ENCODE measurements at places on chromosomes 2 and 18.

- no peak for DNase-seq
Measured at GRCh38 chr18:32891130-32891529, 118.3 kb upstream of the KLHL14 start.

DNA sequence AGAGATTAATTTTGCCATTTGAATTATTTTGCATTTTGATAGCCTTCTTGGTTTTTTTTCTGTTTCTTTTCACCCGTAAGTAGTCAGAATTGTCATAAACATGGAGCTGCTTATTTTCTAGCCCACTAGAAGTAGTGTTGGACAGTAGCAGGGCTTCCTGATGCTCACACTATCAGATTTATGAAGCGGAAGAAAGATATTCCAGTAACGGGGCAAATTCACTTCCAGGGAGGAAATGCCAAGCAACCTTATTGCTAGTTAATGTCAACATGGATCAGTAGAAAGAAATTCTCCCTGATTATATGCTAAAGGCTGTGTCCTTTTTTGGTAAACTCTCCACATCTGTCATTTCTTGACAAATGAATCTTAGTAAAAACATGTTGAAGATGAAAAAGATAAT lies 19.2 kb upstream of the ADAM23 start:
- DNase-seq = no peak

GRCh38 chr18:65235966-65236624 lies 514.7 kb upstream of the CDH7 start:
- DNase-seq = no peak

DNA sequence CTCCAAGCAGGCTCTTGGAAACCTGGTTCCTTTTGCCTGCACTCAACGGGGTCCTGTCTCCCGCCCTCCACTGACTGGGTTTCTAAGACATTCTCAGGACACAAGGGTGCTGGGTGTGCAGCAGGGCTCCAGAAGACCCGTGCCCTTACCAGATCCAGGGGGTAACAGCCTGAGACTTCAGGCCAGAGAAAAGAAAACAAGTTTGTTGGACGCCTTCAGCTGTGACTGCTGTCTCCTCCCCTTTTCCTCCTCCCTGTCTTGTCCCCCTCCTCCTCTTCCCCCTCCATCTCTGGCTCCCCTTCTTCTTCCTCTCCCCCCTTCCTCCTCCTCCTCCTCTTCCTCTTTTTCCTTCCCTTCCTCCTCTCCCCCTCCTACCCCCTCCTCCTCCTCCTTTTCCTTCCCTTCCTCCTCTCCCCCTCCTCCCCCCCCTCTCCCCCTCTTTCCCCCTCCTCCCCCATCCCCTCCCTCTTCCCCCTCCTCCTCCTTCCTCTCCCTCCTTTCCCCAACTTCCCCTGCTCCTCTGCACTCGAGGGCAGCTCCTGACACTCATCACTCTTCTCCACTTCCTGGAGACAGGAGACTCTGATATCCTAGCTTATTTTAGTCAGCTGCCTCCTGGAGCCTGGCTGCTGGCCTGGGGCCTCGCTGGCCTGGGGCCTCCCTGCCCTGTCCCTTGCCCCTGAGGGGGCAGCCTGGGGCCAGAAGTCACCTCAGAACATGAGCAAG lies 12.4 kb downstream of the ADRA2B start:
- DNase-seq = no peak

GRCh38 chr2:64812285-64812684 lies 158.6 kb upstream of the SERTAD2 start:
- DNase-seq = no peak

- DNase-seq = no peak
Measured at GRCh38 chr2:10385501-10385900, 62.6 kb downstream of the ODC1 start.

DNA sequence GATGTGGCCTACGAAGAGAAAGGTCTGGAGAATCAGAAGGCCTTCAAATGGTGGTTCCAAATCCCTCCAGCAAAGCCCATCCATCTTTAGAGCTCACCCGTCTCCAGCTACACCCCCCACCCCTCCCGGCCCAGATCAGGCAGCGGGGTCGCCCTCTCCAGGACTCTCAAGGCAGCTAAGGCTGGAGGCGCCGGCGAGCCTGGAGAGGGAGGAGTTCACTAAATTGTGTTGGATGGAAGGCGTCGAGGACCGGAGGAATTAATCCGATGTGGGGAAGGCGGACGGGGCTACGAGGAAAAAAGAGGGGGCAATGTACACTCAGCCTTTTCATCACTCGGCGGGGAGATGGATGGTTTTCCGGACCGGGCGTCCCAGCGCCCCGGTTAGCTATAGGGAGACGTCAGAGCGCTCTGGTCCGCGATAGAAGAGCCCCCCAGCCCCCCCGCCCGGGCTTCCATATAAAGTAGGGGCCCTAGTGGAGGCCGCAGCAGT lies at the start of gene GRP:
GRP (plus strand) TSS at position 487 of the 492 bp plus-strand sequence. CDS start 108 bp downstream, outside the sequence.
- DNase-seq = no peak

- no peak for DNase-seq
Measured at GRCh38 chr2:65231121-65231520, 3.5 kb downstream of the ACTR2 start.

DNA sequence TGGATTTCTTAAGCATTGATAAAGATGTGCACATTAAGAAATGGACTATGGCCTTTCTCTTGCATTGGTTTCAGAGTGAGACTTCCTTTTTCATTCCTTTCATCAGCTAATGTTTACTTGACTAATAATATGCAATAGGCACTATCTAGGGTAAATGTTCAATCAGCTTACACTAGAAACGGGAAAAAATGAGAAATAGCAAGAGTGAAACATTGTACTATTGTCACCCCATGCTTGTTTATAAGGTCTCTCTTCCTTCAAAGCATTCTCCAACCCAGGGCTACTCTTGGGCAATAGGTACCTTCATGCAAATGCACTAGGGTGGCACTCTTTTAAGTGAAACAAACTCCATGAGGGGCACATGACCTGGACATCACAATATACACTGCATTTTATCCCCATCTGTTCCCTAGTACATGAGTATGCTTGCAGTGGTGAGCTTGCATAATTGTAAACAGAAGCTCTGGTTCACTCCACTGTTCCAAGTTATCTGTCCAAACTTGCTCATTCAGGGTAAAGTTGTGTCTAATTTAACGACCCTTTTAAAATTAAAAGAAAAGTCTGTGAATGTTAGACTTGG lies 402.3 kb downstream of the ERBB4 start:
- no peak for DNase-seq

DNA sequence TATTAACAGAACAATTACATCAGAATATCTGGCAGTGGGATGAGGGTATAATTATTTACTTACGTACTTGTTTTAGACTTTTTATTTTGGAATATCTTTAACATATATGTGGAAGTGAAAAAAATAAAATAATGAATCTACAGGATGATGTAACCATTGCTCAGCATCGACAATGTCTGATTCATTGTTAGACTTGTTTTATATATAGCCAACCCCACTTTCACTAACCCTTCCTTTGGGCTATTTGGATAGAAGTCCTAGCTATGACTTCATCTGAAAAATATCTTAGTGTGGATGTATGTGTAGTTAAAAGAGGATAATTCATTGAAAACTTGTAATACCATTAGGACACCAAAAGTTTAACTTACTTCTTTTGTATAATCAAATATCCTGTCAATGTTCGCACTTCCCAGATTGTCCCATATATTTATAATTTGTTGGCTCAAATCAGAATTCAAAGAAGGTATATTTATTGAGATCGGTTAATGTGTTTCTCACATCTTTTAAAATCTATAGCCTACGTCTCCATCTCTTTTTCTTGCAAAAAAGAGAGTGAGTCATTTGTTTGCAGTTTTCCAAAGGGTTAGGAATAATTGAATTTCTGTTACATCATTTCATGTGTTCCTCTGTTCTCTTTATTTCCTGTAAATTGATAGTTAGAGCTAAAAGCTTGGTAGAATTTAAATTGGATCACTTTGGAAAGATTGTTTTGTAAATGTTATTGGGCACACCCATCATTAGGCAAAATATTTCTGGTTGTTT lies 506.1 kb upstream of the FAM98A start:
- no peak for DNase-seq

DNA sequence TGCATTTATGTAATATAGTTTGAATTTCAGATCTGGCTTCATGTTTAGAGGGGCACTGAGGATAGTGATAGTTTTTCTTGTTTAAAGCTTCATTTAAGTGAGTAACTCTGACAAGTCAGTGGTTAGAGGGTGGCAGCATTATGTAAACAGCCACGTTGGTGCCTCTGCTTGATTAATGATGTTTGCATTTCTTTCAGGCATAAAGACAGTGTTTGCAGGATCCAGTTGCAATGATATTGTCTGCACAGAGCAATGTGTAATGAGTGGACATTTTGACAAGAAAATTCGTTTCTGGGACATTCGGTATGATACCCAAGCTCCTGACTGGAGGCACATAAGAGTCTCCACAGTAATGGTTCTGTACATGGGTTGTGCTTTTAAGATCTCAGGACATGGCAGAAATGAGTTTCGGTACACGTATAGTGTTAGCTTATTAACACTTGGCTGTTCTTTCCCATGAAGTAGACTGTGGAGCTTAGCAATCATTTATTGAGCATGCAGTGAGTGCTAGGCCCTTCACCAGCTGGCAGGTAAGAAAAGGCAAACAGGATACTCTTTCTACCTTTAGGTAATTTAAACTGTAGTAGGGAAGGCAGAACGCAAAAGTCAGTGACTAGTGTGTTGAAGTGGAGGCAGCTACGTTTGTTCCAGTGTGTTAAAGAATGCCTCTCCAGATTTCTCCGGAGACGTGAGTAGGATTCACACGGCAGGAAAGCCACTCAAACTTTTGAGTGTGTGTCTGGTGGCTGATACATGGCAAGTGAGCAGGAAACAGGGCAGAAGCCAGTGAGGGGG lies 17.4 kb upstream of the SAG start:
- no peak for DNase-seq

DNA sequence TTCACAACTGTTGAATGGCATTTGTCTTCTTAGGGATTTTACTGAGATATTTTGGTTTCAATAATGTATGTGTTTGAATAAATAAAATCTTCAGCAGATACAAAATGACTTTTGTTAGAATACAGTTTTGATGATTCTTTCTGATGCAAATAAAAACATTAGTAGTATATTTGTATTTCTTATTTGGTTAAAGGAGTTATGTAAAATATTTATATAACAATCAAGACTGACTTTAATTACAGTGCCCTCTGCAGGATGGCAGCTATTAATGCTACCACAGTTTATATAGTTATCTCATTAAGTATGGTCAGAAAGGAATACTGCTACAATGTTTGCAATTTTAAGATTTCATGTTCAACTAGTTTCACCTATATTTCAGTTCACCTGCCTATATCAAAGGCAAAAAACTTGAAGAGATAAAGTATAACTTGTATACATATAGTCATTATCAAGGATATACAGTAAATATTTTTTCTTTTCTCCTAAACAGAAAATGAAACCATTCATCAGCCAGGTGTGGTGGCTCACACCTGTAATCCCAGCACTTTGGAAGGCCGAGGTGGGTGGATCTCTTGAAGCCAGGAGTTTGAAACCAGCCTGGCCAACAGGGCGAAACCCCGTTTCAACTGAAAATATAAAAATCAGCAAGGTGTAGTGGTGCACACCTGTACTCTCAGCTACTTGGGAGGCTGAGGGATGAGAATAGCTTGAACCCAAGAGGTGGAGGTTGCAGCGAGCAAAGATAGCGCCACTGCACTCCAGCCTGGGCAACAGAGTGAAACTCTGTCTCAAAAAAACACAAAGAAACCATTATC lies 19.8 kb downstream of the ARL5A start:
- no peak for DNase-seq

GRCh38 chr2:74763962-74764428 lies 69.9 kb upstream of the HK2 start:
- no peak for DNase-seq

DNA sequence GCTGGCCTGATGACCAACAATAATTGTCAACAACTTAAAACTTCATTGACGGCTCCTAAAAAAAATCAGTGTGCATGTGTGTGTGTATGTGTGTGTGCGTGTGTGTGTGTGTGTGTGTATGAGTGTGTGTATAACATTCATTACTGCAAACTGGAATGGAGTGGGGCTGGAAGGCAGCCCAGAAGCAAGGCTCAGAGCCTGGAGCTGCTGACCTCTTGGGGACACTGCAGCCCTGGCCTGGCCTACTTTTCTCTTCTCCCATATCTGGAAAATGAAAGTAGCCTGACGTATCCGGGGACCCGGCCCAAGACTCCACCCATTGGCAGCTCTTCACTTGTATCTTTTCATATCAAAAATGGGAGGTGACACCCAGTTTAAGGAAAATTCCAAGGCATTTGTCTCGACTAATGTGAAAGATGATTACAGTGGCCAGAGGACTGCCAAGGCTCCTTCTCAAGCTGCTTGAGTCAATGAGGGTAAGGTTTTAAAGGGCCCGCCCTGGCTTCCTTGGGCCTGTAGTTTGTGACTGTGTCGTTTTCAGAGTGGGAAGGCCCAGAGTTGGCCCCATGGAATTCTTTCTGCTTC lies 72.4 kb upstream of the IL1R1 start:
- no peak for DNase-seq

DNA sequence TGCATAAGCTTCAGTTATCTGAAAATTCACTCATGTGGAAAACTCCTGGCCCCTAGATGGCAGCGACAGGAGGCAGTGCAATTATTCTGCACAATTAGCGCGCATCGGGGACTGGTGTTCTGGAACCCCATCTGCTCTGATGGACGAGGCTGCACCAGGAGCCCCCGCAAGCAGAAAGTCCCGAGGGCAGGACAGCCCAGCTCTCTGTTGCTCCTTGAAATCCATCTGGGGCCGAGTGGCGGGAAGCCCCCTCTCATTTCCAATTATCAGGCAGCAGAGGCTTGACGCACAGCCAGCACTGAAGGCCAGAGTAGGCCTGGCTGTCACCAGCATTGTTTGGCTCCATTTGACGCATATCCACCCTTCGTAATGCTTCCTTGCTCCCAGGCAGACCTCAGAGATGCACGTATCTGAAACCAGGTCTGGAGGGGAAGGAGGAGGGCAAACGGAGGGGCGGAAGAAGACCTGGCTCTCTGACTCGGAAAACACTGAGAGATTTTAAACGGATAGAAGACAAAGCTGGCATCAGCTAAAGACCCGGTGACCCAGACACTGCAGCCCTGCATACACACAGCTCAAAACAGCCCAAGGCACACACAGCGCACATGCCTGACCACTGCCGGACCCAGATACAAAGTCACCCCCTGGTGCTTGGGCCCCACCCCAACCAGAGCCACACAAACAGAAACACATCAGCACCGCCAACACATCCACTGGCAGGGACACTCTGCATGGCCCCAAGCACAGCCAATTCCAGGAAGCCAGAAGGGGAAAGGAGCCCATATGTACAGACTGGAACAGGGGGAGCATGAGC lies 69.8 kb downstream of the TNS1 start:
- DNase-seq = no peak

DNA sequence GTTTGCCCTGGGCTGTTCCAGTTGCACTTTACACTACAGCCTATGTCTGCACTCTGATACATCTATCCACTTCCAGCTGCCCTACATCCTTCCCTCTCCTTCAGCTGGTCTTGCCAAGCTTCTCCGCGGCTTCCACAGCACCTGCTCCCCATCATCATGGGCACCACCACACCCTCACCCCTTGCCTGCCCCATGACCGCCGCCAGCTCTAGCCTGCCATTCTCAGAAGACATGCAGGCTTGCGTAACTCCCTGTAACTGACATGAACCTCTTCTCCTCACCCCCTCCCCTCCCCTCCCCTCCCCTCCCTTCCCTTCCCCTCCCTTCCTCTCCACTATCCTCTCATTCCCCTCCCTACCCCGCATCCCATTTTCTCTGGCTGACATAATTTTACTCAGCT lies 46.0 kb downstream of the PAX8 start:
- DNase-seq = no peak

Data from stimulated activated CD4-positive, alpha-beta T cell treated with anti-CD3 and anti-CD28 coated beads, Interleukin-15, amount 100 ng/mL, for 1 hour (primary cell).